ENCODE measurements at places on chromosomes 3 and 15.
A peak's percentile ranks its signal among the peaks of the same experiment; 100 is the strongest.

- DNase-seq: no peak
Observed at GRCh38 chr3:50609071-50609762, 2.4 kb downstream of the CISH start.

- peak; percentile 99 for DNase-seq
Observed at GRCh38 chr15:38130740-38131498, 121.7 kb upstream of the SPRED1 start.

GRCh38 chr3:47491777-47492176 is 16.0 kb upstream of the SCAP start:
- DNase-seq: no peak

DNA sequence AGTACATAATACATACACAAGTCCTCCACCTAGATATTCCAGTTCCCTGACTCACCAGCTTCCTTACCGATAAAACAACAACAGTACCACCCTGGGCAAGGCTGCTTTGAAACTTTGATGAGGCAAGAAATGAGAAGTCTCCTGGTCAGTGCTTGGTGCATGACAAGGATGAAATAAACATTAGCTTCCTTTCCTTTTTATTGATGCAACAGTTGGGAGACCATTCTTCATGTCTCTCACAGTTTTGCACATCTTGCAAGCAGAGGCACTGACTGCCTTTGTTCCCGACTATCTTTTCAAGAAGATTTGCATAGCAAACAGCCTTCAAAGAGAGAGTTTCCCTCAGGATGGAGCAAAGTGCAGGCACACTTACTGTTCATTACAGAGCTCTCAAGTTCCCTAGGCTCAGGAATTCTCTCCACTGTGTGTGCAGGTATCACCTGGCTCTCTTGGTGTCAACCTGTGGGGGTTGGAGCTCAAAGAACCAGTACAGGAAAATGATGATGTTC is 65.2 kb downstream of the MYLK start:
- peak; percentile 48 for DNase-seq

DNA sequence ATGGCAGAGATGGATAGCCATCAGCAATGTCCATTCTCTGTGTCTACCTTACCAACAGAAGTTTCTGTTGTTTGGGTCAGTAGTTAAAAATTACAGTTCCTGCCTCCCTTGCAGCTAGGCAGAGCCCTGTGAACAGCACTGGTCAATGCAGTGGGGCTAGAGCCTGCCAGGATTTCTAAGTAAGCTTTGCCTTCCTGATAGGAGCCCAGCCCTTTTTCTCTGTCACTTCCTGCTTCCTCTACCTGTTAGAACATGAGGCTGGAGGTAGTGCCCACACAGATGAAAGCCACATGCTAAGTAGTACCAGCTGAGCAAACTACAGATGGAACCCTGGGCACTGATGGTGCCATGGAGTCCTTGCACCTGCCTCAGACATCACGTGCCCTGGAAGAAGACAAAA is 45.0 kb downstream of the MGLL start:
- DNase-seq: no peak

Data from fibroblast of skin of right quadriceps (primary cell).